Cerebellum (tissue), 4 donors: ENCODE measurements at places on chromosomes 16 and 17.

GRCh38 chr17:1834380-1835149 lies 4.8 kb downstream of the RPA1 start:
- no peak for DNase-seq

DNA sequence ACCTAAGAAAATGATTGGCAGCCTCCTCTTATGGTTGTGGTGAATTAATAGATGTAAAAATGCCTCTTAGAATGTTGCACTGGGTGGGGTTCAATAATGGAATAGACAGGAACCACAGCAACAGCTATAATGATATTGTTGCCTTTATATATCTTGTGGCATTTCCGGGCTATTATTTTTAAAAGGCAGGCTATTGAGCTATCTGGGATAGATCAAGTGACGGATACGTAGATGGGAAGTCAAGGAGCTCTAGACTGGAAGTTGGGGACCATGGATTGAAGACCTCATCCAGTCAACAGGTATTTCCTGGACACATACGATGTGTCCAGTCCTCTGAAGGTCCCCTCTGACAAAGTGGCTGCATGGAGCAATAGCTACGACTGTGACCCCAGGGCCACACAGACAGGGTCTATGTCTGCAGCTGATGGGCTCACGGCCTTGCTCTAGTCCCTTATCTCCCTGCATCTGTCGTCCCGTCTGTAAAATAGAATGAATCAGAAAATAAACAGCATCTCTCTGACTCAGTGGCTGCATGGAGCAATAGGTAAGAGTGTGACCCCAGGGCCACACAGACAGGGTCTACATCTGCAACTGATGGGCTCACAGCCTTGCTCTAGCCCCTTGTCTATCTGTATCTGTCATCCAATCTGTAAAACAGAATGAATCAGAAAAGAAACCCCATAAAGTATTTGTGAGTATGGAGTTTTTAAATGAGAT lies 117.7 kb upstream of the FOXF1 start:
- DNase-seq = no peak

DNA sequence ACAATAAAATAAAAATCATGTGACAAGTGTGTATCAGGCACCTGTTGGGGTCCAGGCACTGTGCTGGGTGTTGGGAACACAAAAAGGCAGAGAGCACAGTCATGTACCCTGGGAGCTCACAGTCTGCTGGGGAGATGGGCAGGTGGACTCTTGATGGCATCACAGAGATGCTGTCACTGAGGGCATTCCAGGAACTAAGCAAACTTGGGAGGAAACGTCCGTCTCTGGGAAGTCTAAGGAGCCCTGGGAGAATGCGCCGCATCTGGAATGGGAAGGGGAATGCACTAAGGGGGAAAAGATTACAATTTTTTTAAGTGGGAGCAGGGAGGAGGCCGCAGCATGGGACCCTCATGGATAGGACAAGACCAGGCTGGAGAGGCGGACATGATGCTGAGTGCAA lies 80.9 kb upstream of the ZNF423 start:
- no peak for DNase-seq

DNA sequence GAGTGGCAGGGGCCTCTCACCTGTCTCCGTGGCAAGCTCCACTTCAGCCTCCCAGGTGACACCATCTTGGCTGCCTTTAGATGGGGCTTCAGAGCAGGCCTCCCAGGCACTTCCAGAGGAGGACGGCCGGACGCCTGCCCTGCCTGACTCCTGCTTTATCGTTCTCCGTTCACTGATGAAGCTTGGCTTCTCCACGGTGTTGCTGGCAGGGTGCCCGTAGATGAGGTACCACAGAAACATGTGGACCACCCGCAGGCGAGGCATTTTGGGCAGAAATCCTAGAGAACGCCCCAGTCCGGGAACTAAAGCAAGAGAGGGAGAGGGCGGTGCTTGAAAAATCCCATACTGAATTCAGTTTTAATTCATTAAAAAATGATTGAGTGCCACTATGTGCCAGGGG lies 54.5 kb downstream of the GTF3C1 start:
- peak; percentile 37 for DNase-seq

- DNase-seq = no peak
Observed at GRCh38 chr16:56758930-56759329, 29.0 kb downstream of the NUP93 start.

- DNase-seq = no peak
Observed at GRCh38 chr16:22001591-22001990, 675 bp upstream of the PDZD9 start.

DNA sequence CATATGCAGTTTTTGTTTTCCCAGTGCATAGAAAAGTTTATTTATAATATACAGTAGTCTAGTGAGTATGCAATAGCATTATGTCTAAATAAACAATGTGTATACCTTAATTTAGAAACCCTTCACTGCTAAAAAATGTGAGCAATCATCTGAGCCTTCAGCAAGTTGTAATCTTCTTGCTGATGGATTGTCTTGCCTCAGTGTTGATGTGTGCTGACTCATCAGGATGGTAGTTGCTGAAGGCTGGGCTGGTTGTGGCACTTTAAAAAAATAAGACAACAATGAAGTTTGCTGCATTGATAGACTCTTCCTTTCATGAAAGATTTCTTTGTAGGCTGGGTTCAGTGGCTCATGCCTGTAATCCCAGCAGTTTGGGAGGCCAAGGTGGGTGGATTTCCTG lies 13.9 kb upstream of the CAPNS2 start:
- no peak for DNase-seq

DNA sequence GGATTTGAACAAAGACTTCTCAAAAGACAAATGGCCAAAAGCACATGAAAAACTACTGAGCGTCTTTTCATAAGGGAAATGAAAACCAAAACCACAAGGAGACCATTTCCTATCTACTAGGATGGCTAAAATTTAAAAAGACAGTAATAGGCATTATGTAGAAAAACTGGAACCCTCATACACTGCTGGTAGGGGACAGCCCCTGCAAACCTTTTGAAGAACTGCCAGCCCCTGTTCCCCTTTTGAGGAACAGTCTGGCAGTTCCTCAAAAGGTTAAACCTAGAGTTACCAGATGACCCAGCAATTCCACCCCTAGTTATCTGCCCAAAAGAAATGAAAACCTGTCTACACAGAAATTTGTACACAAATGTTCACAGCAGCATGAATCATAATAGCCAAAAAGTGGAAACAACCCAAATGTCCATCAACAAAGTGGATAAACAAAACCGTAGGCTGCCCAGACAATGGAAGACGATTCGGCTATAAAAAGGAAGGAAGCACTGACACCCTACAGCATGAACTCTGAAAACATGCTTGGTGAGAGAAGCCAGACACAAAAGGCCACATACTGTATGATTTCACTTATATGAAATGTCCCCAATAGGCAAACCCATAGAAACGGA lies 22.9 kb downstream of the CDIP1 start:
- DNase-seq = no peak

DNA sequence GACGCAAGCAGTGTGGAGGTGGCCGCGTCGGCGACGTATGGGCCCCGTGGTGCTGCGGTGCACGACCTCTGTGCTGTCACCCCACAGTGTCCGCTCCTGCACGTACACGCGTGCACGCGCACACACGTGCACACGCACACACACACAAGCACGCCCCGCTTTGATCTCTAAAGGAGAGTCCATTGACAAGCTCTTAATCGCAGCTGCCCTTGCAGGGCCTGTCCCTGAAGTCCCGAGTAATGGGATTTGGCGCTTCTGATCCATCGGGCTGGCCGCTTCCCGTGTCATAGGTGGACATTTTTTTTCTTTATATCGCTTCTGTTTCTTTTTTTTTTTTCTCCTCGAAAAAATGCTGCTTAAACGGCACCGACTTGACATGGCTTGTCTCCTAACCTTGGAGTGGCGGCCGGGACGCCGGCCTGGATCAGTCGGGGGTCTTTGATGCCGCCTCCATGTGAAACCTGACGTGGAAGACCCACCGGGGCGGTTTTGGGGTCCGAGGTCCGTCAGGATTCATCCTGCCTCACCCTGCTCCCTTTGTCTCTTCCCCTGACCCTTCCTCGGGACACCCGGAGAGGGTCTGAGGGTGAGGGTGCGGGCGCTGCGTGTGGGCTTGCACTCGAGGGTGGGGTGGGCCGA lies 8.3 kb upstream of the AXIN1 start:
- DNase-seq = no peak

DNA sequence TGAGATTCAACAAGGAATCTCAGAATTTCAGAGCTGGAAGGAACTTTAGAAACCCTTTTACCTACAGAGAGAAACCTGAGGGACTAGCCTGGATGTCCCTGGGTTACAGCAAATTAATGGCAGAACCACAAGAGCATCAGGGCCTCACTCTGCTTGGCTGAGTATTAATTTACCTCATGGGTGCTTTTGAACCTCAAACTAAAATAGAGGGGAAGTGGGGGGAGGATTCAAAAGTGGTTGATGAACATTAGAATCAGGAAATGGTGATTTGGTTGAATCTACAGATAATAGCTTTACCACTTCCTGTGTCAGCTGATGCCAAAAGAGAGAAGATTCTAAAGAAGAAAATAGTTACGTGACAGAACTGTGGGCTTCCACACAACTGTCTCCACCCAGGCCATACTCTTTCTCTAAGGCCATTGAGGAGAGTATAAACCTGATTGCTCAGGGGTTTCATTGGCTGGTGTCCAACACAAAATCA lies 11.3 kb upstream of the SKAP1 start:
- no peak for DNase-seq

DNA sequence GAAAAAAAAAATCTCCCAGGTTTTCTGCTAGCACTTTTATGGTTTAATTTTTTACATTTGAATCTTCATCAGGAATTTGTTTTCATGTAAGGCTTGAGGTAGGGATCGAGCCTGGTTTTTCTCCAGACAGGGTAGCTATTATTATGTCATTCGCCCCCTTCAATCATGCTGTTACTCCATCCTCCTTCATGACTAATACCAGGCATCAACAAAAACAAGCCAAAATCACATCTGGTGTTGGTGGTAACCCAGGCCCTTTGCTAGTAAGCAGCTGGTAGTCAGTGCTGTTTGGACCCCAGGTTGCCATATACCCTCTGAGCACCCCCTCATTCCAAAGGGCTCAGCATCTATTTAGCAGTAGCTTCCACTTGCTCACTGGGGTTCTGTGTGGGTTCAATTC lies 29.5 kb downstream of the DRC3 start:
- DNase-seq = no peak

DNA sequence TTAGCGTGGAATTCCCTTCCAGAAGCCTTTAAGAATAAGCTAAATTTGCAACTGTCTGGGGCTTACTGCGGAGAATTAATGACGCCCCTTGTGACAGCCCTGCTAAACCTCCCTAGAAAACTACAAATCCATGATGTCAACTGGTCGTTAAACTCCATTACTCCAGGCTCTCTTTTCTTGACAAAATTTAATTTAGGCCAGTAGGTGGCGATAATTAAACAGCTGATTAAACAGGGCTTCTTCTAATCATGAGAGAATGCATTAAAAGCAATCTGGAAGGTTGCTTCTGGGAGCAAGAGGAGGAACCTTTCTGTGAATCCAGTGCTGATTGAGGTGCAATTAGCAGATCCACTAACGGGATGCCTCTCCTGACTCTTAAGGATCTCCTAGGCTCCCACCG lies 8.1 kb upstream of the NLRP1 start:
- peak; percentile 74 for DNase-seq

DNA sequence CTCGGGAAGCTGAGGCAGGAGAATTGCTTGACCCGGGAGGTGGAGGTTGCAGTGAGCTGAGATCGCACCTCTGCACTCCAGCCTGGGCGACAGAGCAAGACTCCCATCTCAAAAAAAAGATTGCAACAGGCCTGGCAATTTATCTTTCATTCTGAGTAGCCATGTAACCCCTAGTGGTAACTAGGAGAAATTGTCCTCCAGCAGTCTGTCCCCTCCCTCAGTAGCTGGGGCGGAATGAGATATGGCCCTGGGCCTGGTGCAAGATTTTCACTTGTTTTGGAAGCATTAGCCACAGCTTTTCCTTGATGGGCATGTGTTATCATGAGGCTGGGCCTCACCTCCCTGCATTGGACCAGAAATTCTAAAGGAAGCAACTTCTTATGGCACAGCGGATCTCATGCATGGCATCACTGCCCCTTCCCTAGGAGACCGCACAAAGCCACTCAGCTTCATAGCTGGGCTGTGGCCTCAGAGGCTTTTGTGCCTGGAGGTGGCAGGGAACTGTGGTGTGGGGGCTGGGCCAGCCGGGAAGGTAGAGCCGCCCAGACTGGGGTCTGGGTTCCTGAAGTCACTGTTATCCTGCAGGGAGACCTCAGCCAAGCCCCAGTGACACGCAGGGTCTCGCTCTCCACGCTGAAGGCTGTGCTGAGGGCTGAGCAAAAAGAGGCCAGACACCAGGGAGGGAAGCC lies 13.4 kb downstream of the NATD1 start:
- DNase-seq = no peak

DNA sequence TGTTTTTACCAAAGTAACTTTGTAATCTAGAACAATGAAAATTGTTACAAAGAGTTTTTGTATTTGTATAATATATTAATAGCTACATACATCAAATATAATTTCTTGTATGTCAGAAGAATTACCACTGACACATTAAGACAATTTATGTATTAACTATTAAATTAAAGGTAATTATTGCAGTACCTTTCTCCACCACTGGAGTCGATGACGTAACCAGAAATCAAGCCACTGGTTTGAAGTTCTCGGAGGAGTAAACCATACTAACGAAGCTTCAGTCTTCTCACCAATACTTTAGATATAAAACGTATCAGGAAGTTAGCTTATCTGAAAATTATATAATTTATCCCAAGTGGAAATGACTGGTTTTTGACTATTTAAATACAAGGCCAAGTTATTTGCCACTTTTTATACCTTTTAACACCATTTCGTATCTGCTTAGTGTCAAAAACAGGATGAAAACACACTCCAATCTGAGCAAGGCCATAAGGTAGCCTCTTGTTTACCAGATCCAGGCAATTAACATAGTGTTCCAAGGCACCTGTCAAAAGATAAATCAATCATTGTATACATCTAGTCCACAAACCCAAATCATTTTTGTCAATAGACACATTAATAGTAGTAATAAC lies 4.3 kb downstream of the POLG2 start:
- no peak for DNase-seq

DNA sequence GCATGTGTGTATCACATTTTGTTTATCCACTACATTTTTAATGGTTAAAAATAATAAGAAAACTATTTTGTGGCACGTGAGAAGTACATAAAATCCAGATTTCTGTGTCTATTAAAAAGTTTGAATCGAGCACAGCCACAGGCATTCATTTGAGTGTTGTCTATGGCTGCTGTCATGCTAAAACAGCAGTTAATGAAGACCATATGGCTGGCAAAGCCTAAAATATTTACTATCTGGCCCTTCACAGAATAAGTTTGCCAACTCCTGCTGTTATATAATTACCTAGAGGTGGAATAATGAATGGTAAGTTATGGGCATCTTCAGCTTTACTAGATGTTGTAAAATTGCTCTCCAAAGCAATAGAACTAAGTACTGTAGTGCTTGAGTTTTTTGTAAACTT lies 30.5 kb downstream of the TMEM98 start:
- DNase-seq = no peak

DNA sequence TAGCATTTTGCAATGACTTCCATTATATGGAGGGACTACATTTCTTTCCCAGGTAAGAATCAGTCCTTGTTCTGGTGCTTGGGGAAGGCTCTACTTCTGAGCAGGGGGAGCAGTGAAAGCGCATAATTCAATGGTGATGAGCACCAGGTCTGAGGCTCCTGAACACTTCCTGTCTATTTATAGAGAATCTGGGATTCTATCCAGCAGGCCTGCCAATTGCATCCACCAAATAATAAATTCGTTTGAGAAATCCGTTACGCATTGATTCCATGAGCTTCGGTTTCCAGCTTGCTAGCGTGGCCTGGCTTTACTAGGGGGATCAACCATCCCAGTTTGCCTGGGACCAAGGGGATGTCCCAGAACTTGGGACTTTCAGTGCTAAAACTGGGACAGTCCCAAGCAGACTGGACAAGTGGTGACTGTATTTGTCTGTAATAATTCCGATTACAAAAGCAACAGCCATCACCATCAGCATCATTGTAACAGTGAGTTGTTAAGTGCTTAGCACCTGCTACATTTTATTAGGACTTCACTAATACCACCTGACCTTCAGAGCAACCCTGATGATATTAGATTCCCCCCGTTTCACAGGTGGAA lies 349.9 kb downstream of the MAF start:
- peak; percentile 38 for DNase-seq
